ENCODE measurements at places on chromosomes 5 and 9.

GRCh38 chr5:149732324-149733128 lies 2.4 kb downstream of the PPARGC1B start:
- no peak for DNase-seq

DNA sequence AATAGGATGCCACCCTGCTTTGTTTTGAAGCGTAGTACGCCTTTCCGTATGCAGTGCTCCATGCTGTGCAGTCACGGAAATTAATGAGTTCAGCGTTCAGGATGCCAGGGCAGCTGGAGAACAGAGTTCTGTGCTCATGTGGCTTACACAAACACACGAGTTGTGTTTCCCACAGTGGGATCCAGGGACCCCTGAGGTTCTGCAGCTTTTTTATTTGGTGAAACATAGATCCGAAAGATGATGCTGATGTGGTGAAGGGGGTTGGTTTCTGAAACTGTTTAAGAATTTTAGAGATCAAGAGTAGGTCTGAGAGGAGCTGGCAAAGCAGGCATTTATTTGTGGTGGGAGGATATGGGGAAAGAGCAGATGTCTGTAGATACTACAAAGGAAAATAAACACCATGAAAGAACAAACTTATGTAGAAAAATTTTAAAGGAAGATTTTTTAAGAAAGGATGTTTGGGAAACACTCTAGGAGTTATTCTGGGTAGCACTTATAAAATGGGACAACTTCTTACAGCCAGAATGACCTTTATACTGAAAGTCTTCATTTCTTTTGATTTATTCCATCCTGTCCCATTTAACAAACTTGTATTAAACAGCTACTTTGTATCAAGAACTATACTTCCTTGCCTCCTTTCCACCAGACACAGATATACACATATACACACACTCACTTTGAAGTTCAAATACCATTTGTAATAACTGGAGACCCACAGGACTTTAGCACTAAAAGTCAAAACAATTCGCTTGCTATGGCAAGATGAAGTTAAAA lies 52.7 kb downstream of the ITGA1 start:
- no peak for DNase-seq

- no peak for DNase-seq
Observed at GRCh38 chr5:125410537-125411070, 664.2 kb upstream of the ZNF608 start.

- DNase-seq: no peak
Observed at GRCh38 chr5:14404780-14405179, 176.8 kb upstream of the OTULINL start.

- DNase-seq: no peak
Observed at GRCh38 chr9:79425840-79426239, 145.9 kb upstream of the TLE4 start.

DNA sequence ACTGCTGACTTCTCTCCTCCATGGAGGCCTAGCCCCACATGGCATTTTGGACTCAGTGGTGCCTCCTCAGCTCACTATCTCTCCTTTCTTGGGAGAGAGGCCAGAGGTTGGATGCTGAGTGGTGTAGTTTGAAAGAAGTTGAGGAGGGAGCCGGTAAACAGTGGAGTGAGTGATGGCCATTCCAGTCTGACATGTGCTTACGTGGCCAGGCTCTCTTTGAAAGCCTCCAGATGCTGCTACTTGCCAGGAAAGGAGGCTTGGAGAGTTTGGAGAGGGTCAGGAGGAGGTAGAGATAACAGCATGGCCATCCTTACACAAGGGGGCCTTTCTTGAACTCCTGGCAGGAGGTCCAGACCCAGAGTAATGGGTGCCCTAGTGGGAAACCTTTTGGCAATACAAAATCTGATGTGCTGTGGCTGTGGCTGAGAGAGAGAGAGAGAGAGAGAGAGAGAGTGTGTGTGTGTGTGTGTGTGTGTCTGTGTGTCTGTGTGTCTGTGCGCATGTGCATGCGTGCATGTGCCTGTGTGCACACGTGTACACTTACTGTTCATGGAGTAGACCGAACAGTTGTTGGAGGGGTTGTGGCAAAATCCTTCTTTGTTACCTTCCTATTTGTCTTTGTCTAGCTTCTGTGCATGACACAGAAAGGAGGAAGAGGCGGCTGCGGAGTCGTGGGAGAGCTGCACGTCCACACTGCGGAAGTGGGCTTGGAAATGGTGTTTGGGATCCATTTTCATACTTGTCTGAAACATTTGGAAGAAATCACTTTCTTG lies 37.8 kb downstream of the RALGPS1 start:
- no peak for DNase-seq

DNA sequence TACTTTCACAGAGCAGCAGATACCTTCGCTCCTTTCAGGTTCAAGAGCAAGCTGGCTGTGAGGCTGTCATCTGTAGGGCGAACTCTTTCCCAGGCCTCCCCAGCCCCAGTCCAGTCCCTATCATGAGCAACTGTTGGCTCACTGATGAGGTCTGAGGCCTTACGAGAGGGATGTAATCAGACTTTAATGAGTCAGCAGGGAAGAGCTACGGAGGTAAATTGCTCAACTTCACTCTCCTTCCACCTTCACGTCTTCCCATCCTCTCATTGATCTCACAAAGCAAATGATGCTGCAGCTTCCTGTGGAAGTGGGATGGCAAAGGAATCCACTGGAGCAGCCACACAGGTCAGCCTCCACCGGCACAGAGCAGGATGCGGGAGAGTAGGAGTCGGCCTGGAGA lies 130.7 kb upstream of the TBCA start:
- DNase-seq: no peak

DNA sequence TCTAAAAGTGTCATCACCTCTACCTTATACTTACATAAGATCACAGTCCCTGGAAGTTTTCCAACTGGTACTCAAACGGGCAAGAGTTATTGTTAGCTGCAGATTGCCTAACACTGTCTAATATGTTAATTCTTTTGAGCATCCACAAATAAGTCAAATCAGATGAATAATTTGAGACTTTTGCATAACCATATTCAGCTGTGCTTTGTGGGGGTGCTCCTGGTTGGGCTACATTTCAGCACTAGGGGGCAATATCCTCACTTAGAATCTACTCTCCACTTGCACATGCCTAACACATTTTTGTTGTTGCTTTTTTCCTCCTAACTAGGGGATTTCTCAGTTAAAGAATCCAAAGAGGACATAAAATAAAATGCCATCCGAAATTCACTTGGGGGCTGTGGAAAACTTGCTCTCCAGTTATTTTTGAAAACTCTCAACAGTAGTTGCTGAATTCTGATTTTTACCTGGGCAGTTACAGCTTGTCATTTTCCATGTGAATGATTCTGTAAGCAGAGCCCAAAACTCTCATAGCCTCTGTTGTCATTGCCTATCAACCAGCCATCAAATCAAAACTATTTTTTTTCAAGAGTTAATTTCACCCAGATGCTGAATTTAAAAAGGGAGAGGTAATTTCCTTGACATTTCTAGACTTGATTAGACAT lies 71.5 kb downstream of the TRIM36 start:
- no peak for DNase-seq

DNA sequence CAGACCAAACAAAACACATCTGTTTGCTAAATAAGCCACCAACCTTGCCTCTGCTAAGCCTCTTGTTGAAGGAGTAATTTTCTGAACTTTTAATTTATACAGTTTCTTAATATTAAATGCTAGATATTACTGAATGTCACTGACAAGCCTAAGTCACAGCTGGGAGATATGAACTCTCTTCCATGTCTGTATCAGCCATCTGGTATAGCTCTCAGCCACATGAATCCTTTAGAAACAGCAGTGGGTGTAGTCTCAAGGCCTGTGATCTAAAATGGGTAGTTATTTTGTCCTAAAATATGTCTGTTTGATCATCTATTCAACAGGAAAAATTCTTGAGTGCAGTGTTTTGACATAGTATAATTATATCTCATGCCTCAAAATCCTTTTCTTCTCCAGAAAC lies 97.2 kb downstream of the CAMK4 start:
- no peak for DNase-seq

- DNase-seq: no peak
Observed at GRCh38 chr5:10533226-10533625, 30.6 kb upstream of the ANKRD33B start.

DNA sequence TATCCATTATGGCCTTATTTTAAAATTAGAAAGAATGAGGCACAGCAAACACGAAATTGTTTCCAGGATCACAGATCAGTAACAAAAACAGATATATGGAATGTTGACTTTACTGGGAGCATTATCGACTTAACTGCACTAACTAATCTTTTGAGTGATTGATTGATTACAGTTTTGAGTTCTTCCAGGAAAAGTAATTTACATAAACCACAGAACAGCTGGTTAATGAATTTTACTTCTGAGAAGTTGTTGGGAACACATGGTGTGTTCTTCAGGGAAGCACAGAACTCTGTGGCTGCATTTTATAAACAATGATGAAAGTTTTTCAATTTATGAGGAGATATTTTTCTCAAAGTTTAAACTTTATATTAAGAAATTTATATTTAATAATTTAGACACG lies 802.4 kb upstream of the ACO1 start:
- DNase-seq: no peak

DNA sequence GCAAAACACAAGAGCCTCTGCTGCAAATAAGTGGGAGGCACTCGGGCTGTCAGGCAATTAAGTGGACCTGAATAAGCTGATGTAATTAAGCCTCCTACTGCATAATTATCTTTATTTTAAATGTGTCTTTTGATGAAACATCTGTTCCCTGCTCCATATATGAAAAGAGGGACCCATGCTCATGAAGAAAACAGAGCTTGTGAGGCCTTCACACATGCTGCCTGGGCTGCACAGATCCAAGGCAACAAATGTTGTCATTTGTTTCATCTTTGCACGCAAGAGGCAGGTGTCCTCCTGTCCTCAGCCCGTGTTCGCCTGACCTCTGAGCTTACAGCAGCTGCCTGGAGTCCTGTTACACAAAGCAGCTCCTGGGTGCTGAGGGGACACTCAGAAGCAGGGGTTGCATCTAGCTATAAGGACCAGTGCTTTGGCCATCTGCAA lies 381.1 kb downstream of the ZNF608 start:
- no peak for DNase-seq

- no peak for DNase-seq
Observed at GRCh38 chr5:42309865-42310264, 113.4 kb upstream of the GHR start.

DNA sequence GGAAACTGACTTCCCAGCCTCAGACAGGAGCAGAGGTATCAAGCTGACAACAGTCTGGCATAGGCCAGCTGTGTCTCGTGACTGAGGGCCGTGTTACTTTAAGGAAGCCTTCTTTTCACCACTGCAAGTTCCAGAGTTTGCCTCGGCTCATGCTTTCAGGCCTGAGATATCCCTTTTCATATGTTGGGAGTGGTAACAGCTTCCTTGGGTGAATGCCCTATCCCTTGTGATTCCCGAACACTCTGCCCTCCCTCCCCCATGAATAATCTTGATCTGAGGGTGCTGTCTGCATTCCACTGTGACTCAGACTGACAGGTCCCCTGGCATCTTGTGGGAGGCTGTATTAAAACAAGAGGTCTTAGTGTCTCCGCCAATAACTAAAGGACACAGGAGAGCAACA lies 49.7 kb upstream of the ARL15 start:
- no peak for DNase-seq

- DNase-seq: peak; percentile 36
Observed at GRCh38 chr5:77143998-77144836, 57.1 kb upstream of the ZBED3 start.

DNA sequence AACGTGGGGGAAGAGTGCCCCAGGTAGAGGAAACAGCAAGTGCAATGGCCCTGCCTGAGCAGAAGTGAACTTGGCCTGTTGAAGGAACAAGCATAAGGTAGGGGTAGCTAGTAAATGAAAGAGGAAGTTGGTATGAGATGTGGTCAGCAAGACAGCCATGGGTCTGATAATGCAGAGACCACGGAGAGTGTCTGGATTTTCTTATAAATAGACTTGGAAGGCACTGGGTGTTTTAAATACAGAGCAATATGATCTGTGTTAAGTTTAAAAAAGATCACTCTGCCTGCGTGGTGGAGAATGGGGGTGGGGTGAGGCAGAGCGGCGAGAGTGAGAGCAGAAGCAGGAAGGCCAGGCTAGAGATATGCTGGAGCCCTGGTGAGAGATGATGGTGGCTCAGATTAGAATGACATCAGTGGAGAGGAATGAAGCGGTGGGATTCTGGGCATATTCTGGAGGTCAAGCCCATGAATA lies 4.2 kb downstream of the ADAM19 start:
- peak; percentile 32 for DNase-seq

DNA sequence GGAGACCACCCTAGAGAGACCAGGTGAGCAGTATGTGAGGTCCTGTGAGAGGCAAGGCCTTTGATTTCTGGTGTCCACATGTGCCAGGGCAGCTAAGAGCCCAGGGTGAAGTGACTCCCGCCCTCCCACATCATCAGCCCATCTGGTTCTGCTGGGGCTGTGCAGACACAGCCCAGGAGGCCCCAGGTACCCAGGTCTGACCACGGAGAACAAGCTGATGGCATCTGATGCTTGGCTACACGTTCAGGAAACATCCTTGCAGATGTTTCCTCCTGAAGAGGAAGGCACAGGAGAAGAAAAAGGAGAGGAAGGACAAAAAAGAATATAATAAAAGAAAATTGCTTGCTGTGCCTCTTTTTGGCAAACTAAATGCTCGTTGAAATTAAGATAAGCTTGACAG lies 225.8 kb downstream of the PAX5 start:
- DNase-seq: no peak

- no peak for DNase-seq
Observed at GRCh38 chr9:111599092-111599954, at the start of gene PTGR1. Gene PTGR1, minus strand, starts transcription at chr9:111599647. Its CDS starts 2,225 bp downstream, at chr9:111597422.

GRCh38 chr5:13975246-13975645 lies 30.8 kb upstream of the DNAH5 start:
- DNase-seq: no peak

DNA sequence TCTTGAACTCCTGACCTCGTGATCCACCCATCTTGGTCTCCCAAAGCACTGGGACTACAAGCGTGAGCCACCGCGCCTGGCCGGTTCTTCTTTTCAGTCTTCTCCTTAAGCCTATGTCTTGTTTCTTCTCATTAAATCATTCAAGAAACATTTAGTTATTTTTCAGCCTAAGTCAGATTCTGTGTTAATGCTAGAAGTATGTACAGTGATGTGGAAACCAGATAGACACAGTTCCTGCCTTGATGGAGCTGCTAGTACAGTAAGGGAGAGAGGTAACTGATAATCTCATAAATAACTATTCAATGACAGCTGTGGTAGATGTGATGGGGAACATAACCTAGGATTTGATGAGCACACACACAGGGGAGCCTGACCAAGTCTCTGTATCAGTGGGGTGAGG lies 46.3 kb upstream of the NR3C1 start:
- no peak for DNase-seq

- no peak for DNase-seq
Observed at GRCh38 chr5:31385774-31386537, 145.9 kb downstream of the DROSHA start.

All from CD4-positive, alpha-beta T cell (primary cell).